ENCODE measurements at places on chromosomes 12 and 14.

GRCh38 chr12:88590851-88591250 is 10.6 kb upstream of the KITLG start:
- DNase-seq, result no peak

- no peak for DNase-seq
Measured at GRCh38 chr14:102629011-102629444, 36.6 kb downstream of the RCOR1 start.

DNA sequence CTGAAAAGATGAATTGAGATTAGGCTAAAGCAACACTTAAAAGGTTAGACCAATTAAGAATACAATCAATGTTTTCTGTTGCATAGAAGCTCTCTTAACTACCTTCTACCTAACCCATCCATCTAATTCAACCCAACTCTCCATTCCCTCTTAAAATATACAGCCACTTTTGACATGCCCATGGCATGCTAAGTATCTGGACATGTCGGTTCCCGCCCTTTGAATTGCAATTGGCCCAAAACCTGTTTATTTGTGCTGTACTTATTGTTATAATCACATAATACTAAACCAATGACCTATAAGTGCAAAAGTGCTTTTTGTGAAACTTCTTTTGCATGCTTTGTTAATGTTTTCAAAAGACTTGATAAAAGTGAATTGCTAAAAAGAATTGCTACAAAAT is 37.6 kb upstream of the APPL2 start:
- no peak for DNase-seq

GRCh38 chr12:89574736-89575208 is 48.9 kb upstream of the POC1B start:
- DNase-seq, result peak; percentile 50

- DNase-seq, result no peak
Measured at GRCh38 chr14:94907626-94908261, 137.8 kb upstream of the GSC start.

GRCh38 chr14:53880761-53881160 is 75.9 kb downstream of the BMP4 start:
- no peak for DNase-seq

DNA sequence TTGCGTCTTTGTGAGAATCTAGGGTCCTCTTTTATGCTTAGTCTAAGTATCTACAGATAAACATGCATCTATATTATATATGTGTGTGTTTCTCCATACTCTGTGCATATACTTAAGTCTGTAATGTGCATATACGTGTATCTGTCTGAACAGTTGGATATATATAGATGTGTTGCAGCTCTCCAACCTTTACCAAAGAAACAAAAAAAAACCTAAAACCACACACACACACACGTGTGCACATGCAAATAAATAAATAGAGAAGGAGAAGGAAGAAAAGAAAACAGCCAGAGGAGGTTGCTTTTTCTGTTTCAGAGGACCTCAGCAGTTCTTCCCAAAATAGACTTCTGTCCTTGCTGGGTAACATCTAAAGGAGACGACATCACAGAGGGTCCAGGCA is 244.9 kb downstream of the CACNA1C start:
- no peak for DNase-seq

GRCh38 chr12:115823635-115824034 is 453.9 kb downstream of the MED13L start:
- DNase-seq, result no peak

DNA sequence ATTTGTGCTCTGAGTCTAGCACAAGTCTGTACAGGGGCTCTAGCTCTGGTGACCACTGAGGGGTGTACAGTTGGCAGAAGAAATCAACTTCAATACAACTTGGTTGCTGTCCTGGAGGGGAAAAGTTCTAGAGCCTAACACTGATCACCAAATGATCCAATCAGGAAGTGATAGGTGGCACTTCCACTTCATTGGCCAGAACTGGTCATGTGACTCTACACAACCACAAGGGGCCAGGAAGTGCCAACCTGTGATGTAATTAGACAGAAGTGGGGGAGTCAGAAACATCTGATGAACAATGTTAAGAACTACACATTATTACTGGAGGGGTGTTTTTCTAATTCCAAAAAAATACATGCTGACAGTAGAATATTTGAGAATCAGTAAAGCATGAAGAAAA is 401.6 kb downstream of the VRK1 start:
- no peak for DNase-seq

DNA sequence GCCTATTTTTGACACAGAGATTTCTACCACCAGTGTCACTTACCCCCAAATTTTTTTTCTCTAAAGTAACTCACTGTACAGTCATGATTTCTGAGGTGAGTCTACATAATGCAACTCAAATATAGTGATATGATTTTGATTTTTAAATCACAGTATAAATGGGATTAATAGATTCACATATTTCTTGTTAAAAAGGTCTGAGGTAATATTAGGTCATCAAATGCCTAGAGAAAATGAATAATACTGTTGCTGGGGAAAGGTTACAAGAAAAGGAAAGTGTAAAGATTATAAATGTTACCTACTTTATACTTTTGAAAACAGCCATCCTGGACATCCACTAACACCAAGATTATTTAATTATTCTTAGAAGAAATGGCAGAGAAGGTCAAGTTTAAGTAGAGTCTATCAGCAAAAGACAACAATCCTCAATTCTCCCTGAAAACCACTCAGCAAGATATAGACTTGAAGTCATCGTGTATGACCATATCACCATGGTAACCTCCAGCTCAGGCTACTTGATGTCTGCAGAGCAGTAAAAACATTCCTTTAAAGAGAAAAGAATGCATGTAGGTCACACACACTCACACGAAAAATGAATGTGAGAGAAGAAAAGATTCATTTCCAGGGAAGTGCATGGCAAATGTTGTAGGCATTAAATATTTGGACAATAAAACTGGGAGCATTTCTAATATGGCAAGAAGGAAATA is 58.7 kb downstream of the CCDC59 start:
- no peak for DNase-seq

GRCh38 chr12:106903241-106903945 is 52.3 kb upstream of the TMEM263 start:
- DNase-seq, result peak; percentile 85

DNA sequence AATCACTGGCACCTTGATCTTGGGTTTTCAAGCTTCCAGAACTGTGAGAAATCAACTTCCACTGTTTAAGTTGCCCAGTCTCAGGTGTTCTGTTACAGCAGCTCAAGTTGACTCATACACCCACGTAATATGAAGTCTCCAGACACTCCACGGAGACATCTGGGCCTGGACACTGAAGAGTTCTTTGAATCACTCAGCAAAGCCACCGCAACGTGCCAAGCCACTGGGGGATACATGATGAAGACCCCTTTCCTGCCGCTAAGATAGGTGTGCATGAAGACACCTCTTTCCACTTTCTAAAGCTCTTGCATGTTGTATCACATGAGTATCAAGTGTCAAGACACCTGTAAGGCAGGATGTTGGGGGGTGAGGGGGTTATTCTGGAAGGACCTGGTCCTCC is 311.7 kb upstream of the RTL1 start:
- DNase-seq, result no peak

DNA sequence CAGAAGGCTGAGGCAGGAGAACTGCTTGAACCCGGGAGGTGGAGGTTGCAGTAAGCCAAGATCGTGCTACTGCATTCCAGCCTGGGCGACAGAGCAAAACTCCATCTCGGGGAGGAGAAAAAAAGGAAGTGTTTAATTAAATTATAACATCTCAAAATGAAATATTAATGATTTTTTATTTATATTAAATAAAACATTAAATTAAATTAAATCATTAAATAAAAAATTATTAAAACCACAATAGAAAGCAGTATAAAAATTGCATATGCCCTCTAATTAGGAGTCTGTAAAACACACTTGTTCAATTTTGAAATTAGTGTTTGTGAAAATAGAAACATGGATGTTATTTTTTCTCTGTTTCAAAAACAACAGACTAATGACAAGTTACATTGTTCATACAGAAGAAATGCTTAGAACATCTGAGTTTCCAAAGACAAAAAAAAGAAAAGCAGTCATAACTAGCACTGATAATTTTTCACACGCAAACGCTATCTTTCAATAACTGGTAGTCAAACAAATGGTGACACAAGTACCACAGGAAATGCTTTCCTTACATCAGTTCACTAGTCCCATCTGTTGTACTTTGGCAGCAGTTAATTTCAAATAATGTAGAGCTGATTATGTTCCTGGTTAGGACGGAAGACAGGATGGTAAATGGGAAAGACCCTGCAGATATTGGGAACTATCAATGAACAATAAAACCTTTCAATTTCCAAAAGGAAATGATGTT is 54.9 kb downstream of the HECTD4 start:
- no peak for DNase-seq

- no peak for DNase-seq
Measured at GRCh38 chr14:55377236-55377635, 34.4 kb downstream of the ATG14 start.

GRCh38 chr12:93180566-93180965 is 197.2 kb upstream of the NUDT4 start:
- DNase-seq, result no peak

DNA sequence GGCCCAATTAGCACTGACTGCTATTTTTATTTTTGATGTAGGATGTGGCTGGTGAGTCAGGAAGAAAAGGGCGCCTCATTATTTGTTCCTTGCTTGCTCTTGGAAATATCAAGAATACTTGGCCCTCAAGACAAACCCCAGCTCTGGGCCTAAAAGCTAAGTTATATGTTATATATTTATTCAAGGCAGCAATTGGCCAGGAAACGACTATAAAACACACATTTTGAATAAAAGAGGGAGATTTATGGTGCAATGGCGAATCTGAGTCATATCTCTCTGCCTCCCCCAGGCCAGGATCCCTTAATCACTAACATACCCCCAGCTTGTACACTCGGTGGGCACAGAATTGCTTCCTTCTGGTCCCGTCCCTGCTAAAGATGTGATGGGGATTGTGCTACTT is 63.3 kb downstream of the TBX5 start:
- no peak for DNase-seq
